ENCODE measurements at places on chromosomes 4 and X.

- DNase-seq: no peak
Observed at GRCh38 chr4:165351359-165352130, 24.1 kb downstream of the MSMO1 start.

DNA sequence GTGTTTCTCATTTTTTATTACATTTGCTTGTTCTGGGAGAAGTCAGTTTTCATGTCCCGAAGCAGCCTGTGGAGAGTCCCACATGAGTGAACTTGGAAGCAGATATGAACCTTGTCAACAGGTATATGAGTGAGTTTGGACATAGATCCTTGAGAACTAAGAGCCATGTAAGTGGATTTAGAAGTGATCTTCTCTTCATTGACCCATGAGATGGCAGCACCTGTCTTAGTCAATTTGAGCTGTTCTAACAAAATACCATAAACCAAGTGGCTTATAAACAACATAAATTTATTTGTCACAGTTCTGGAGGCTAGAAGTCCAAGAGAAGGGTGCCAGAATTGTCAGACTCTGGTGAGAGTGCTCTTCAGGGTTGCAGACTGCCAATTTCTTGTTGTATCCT, 1043.8 kb downstream of the ADGRL3 start:
- no peak for DNase-seq

DNA sequence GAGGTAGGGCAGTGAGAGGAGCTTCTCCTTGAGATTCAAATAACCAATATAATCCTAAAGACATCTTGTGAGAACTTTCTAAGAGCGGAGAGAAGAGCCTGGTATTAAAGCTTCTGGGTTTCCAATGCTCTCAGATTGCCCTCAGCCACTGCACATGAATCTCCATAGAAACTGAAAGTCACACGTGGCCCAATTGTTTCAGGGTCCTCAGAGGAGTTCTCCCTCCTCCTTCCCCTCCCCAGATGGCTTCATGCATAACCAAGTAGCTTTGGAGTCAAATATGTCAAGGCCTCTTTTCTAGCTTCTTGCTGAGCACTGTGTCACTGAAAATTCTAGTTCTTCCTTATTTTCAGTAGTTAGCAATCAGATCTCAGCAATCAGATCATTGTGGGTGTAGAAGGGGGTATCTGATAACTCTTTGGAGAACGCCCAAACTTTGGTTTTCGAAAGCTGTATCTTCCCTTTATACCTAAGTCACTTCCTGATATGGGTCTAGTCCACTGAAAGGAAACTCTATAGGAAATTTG, 2.2 kb downstream of the BTK start:
- no peak for DNase-seq

GRCh38 chr4:70816894-70817293, 22.8 kb downstream of the GRSF1 start:
- no peak for DNase-seq

- no peak for DNase-seq
Observed at GRCh38 chrX:55119712-55120111, 30.9 kb downstream of the PAGE2 start.

- no peak for DNase-seq
Observed at GRCh38 chrX:49230500-49231232, 2.5 kb downstream of the CACNA1F start.

- DNase-seq: no peak
Observed at GRCh38 chr4:183830438-183830985, 74.6 kb upstream of the STOX2 start.

DNA sequence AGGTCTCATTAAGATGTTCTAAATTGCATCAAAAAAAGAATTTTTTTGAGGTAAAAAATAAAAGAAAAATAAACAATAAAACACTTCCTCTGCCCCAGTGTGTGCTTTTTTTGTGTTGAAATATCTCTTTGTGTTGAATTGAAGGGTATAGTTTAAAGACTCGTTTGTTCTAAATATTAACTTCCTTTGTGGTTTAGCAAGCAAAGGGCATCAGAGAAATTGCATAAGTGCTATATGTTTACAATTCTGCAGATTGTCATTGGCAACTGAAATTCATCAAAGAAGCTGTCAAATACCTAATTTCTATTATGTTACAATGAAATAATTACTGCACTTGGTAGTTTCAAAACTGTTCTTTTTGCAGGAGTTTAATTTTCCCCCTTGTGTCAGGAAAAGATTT, 260.5 kb downstream of the DKK2 start:
- DNase-seq: no peak

GRCh38 chr4:151304226-151304625, 21.2 kb downstream of the SH3D19 start:
- DNase-seq: no peak

DNA sequence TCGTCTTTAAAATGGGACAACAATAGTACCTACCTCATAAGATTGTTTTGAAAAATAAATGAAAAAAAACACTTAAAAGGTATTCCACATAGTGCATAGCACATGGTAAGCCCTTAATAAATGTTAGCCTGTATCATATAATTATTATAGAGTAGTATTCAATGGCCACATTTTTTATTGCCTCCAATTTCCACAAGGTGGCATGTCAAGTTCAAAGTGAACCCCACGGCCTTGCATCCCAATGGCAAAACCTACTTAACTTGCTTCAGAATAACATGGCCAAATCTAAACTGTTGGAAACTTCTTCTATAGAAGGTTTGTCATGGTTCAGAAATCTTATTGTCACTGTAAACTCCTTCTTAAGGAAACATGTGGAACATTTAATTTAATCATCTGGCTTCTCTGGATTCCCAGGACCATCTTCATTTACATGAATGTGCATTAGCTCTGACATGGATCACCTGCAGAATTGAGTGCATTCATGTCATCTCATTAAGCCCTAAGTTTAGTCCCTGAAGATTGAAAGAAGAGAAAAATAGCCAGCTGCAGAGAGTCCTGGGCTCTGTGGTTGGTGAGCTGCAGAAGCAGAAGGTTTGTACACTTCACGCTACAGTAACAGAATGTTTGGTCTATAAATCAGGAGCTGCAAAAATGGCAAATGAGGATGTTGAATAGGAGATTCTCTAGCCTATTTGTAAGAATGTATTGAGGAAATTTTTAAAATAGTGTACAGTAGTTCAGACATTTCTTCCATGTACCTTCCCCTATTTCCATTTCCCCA, 61.0 kb downstream of the ANXA3 start:
- no peak for DNase-seq

DNA sequence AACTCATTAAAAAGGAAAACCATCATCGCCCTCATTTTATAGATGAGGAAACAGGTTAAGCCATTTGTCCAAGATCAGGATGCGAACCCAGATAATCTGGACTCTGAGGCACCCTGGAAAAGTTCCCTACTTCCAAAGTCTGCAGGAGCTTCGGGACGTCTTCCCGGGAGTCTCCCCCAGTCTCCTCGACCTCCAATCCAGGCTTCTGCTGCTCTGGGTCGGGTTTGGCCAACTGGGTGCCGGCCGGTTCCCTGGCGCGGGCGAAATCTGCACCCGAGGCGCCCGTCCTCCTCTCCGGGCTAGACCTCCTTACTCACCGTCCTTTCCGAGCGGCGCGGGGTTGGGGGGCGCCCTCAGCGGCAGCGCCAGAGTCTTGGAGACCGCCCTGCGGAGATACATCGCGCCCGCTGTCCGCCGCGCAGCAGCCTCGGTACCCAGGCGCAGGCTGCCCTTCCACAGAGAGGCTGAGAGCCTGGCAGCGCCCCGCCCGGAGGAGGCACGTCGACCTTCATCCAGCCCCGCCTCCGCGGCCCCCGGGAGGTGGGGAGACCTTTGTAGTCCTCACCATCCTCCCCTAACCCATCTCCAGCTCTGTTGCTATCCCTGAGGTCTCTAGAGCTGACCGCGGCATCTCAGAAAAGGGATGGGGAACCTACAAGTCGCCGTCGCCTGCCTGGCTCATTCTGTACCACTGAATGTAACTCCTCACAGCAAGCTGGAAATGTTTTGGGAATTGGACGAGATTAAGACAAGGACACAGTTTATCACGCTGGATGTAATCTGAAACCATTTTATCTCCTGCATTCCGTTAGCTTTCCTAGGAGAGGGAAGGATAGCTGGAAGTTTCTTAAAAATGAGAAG, at the start of gene MGARP:
Gene MGARP, minus strand, starts transcription at position 466 of the 861 bp plus-strand sequence. Its CDS starts 67 bp downstream, at position 399.
- peak; percentile 26 for DNase-seq

DNA sequence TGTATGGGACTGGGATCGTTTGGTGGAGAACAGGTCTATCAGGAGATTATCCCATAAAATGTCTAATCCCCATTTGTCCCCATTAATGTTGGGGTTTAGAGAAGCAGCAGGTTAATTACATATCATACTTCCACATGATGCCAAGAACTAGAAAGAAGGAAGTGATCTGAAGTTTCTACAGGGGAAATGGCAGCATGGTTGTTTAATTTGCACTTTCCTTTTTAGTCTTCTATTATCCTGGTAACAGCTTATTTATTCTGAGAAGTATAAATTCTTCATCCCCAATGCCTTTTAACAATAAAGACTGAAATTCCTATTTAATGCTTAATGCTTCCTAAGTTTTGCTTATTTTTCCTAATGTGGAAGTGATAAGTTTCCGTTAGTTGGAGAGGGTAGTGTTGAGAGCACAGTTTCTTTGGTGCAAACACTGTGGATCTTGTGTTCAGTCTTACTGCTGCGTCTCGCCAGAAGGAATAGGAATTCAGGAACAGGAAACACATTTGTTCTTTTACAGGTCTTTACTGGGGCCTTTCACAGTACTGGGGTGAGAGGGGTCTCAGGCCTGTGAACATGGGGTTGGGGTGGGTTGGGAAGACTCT, 59.5 kb upstream of the TADA2B start:
- no peak for DNase-seq

GRCh38 chrX:122196343-122196742, 987.7 kb upstream of the GRIA3 start:
- DNase-seq: no peak

GRCh38 chrX:68723491-68724155, 76.2 kb downstream of the STARD8 start:
- no peak for DNase-seq

GRCh38 chrX:15151267-15152186, 118.4 kb downstream of the ASB9 start:
- DNase-seq: no peak

DNA sequence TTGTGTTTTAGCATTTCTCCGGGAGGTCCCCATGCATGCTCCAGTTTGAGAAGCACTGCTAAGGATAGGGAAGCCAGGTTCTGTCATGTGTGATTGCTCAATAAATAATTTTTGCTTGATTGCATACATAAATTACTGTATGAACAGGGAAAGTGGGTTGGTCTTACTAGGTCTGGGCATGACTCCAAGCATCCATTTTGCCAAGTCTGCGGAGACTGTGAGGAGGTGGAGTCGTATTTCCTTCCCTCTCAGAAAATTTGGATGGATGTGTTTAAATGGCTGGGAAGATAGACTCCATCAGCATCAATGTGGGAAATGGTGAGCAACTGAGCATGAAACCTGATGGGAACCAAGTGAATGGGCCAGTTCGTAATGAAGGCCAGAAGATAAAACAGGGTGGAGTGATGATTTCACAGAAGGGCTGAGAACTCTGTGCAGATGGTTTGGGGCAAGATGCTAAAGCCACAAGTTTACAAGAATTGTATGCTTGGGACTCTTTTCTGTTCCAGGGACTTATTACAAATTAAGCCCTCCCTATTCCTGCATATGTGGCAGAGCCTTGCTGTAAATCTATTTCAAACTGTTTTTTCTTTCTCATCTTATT, 84.1 kb downstream of the NHS start:
- no peak for DNase-seq

DNA sequence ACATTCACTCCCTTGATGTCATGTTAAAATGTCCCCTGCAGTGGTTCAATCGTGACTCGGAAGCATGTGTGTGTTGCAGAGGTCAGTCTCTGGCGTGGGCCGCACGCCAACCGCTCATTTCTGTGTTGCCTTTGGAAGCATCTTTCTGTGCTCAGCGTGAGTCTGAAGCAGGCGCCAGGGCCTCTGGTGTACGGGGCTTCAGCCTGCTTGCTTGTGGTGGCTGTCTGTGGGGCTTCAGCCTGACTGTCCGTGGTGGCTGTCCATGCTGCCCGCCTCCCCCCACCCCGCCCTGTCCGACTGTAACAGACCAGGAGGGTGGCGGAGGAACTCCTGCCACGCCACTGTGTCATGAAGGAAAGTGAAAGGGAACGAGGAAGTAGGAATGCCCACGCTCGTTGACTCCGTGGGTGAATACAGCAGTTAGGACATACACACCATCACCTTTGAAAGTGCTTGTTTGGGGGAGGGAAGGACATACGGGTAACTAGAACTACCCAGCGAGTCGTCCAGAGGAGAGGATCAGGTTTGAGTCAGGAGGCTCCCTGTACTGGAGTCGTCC, 14.7 kb upstream of the CLCN4 start:
- no peak for DNase-seq

DNA sequence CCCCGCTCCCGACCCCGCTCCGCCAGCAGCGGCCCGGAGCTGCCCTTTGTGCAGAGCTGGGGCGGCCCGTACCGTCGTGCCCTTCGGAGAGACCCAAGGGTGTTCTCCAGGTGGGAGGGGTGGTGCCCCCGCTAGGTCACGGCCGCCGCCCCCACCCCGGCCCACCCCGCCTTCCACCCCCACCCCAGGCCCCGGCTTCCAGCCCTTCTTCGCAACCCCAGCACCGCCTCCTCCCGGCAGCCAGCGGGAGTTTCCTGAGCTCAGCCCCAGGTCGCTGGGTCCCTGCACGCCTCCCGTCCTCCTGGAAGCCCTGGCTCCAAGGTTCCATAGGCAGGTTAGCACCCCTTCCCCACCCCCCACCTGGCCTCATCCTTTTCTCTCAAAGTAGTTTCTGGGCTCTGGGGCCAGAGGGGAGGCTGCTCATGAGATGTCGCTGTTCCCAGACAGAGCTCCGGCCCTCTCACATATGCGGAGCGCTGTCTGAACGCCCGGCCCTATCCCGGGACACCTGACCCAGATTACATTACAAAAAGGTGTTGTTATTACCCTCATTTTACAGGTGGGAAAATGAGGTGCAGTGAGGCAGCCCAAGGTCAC, 25.2 kb upstream of the FGFR3 start:
- peak; percentile 60 for DNase-seq

DNA sequence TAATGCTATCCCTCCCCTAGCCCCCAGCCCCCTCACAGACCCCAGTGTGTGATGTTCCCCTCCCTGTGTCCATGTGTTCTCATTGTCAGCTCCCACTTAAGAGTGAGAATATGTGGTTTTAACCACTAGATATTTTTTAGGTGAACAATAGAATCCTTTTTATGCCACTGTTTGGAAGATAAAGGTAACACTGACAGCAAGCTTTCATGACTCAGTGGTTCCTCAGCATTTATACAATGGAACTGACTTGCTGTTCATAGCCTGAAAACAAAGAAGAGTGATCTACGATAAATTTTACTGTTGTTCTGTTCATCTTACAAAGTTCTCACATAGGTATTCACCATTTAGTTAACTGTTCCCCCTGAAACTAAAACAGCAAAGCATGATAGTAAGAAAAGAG, 147.8 kb downstream of the ARHGAP10 start:
- no peak for DNase-seq

GRCh38 chr4:38323141-38323641, 340.8 kb upstream of the KLF3 start:
- no peak for DNase-seq
